ENCODE measurements at places on chromosomes 3 and 15.

DNA sequence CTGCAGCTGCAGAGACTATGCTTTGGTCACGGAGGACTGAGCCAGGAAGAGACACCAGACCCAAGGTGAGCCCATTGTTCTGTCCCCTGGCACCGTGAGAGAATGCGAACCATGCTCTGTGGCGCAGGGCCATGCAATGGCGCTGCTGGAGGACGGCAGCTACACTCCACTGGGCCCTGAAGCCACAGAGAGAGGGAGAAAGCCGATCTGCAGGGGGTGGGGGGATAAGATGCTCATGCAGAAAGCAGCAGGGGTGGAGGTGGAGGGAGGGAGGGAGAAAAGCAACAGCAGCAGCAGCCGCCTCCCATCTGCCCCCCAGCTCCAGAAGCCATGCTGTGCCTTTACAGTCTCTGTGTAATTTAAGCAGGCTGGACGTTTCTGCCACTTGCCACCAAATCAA lies 5.3 kb downstream of the BDH1 start:
- no peak for DNase-seq

DNA sequence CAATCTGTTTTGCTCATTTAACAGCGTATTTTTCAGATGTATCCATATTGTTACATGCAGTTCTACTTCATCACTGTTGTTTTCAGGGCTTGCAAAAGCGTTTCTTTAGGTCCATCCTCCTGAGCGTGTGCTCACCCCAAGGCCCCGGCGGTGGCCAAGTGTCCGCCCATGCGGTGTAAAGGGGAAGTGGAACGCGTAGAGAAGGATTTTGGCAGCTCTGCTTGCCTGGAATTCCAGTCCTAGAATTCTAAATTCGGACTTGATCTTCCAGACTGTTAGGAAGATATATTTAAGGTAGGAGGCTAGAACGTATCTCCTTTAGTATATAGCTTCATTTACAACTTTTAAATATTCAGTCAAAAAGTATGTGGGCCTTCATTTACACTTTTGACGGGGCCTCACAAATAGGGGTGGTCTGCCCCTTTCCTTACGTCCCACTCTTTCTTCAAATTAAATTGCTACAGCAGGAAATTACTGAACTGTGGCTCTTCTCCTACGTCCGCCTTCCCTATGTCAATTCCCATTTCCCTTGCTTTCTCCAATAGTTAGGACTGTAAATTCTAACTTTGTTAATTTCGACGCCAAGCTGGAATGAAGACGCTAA lies 609 bp upstream of the TBC1D23 start:
- DNase-seq = no peak

DNA sequence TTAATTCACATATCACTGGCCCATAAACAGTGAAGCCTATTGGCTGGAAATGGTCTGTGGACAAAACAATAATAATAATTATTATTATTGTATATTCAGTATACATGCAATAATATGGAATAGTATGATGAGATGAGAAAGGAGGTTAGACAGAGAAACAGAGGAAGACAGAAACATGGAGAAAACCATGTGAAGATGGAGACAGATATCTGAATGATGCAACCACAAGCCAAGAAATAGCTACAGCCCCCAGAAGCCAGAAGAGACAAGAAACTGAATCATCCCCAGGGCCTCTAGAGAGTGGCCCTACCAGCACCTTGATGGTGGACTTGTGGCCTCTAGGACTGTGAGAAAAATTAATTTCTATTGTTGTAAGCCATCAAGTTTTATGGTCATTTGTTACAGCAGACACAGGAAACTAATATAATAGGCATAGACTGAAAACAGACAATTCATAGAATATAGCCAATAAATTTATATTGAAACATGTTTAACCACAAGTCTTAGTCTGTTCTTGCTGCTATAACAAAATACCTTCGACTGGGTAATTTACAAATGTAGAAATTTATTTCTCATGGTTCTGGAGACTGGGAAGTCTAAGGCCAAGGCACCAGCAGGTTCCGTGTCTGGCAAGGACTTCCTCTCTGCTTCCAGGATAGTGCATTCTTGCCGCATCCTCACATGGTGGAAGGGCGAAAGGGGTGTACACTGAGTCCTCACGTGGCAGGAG lies 31.6 kb downstream of the MCF2L2 start:
- no peak for DNase-seq

DNA sequence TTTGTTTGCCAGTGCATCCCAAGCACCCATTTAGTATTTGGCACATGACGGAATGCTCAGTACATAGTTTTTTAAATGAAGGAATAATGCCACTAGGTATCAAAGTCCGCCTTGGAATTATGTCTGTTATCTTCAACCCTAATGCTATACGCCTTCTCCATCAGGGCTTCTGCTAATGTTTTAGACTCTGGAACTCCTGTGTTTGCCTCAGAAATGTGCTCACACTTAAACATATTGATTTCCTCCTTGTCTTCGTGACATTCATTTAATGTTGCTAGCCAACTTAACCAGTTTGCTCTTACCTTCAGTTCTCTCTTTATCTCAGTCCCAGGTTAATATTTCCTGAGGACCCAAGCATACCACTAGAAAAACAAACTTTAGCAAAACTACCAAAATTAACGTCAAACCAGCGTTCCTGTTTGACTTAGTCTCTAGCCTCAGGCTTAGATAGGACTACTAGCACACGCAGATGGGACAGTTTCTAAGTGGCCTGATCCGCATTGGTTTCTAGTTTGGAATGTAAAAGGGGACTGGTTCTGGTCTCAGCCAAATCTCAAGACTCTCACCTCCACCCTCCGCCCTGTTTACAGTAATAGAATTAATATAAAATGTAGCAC lies 81.4 kb downstream of the IL1RAP start:
- DNase-seq = no peak

DNA sequence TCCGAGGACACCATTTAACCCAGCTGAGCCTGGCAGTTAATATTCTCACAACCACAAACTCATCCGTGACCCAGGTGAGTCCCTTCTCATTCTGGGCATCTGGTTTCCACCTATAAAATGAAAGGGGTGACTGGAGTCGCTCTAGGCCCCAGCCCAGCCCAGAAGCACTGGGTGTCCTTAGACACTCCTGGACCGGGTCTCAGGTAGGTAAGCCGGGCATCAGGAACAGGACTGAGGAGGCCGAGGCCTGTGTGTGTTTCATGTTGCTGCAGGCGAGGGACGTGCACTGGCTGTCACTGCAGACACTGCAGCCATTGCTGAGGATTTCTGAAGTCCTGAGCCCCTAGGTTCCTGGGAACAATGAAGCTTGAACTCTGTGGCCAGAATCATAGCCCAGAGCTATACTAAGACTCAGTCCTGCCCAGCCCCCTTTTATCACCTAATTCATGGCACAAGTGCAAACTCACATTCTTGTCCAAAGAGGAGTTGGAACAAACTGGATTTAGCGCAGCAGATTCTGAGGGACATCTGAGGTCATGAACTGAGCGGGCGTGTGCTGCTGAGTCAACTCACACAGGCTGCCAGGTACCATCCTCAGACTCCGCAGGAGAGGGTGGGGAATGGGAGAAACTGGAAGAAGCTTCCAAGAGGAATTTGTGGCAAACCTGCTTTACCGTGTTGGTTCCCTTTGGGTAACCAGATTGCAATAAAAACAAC lies 184.9 kb downstream of the FAM43A start:
- no peak for DNase-seq

GRCh38 chr3:128468285-128468790 lies 1.6 kb upstream of the DNAJB8 start:
- no peak for DNase-seq

- no peak for DNase-seq
Observed at GRCh38 chr3:72109327-72110259, 324.6 kb upstream of the PROK2 start.

GRCh38 chr3:23649448-23649847 lies 156.3 kb upstream of the UBE2E1 start:
- no peak for DNase-seq

GRCh38 chr3:112860898-112861297 lies 14.2 kb upstream of the CD200R1L start:
- DNase-seq = no peak

DNA sequence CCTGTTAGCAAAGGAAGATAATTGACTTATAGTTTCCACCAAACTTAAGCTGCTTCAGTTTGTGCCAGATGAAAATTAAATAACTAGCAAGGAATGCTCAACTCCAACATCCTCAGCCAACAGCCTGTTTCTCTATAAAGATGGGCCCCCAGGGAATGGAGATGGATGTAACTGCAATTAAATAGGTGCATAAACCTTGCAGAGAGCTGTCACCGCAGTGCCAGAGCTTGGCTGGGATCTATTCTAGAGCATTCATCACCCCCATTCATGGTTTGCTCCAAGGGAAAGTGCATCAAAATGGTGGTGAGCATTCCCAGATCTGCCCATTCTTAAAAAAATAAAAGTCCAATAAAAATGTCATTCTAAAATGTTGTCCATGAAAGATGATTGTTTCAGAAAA lies 19.7 kb upstream of the RORA start:
- no peak for DNase-seq

DNA sequence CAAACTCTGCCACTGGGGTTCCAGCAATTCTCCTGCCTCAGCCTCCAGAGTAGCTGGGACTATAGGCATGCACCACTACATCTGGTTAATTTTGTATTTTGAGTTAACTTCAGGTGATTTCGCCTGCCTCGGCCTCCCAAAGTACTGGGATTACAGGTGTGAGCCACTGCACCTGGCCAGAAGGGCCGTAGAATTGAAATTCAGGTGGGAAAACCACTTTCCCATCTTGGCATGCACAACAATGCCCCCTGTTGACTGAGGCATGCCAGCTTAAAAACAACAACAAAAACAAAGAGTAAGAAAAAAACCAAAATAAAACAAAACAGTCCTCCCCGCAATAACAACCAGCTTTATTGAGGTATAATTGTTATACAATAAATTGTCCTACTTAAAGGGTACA lies 32.6 kb upstream of the RAB11A start:
- no peak for DNase-seq

- DNase-seq = no peak
Observed at GRCh38 chr3:126268866-126269265, 88.3 kb downstream of the KLF15 start.

- no peak for DNase-seq
Observed at GRCh38 chr3:148077318-148077923, 620.3 kb upstream of the AGTR1 start.

DNA sequence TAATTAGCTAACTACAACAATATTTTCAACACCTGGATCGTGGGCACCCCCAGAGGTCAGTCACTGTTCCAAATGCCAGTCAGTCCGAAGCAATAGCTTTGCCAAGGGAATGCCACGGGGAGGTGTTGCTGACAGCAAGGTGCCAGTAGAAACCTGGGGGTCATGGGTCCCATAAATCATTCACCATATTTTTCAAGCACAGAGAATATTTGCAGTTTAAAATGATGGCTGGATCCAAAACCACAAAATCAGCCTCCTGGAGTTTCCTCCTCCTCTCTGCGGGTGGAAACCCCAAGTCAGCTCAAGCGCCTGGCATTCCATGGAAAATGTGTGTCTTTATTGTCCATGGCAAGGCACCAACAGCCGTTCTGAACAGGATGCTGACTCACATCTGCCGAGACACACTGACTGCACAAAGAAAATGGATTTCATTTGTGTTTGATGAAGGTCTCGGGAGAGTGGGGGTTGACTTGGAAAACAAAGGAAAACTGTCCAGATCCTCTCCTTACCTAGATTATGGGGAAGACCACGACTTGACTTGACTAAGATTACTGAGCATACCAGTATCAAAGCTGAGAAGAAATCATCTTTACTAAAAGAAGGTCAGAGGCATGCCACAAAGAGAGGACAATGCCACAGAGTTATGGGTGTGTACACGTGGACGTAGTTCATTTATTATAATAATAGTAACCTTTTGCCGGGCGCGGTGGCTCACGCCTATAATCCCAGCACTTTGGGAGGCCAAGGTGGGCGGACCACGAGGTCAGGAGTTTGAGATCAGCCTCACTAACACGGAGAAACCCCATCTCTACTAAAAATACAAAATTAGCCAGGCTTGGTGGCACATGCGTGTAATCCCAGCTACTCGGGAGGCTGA lies 26.4 kb downstream of the ANXA2 start:
- DNase-seq = peak; percentile 97

- DNase-seq = no peak
Observed at GRCh38 chr15:45603881-45604280, 16.7 kb downstream of the BLOC1S6 start.

- DNase-seq = no peak
Observed at GRCh38 chr3:44128057-44128775, 113.5 kb upstream of the TOPAZ1 start.

DNA sequence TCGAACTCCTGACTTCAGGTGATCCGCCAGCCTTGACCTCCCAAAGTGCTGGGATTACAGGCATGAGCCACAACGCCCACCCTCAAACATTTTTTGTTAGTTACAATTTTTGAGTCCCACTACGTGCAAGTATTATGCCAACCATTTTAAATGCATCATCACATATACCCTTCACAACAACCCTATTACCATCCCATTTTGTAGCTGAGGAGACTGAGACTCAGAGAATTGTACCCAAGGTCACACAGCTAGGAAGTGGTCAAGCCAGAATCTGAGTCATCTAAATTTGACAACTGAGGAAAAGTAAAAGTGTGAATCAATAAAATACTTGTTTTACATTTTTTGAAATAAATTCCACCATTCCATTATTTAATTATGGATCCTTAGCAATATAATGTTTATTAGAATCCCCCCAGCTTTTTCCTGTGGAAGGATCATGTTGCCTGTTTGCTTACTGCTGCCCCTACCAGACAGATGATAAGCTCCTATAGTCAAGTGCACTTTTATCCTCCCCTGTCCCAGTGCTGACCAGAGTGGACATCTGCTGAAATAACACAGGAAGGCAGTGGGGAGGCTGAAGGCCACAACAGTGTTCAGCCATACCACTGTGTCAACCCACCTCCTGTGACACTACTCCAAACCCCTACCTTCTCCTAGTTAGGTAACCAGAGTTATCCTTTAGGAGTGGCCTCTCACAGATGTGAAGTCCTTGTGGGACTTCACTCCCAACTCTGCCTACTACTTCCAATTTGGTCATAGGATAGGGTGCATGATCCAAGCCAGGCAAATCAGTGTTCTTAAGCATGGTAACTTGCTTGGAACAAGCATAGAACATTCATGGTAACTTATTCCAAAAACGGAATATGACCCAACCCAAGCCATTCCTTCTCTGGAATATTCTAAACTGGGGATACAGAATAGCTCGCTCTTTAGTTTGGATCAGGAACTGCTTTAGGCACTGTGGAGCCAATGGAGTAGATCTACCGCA lies 28.1 kb downstream of the PRKAR2A start:
- no peak for DNase-seq

- no peak for DNase-seq
Observed at GRCh38 chr3:128342701-128343180, 123.9 kb downstream of the DNAJB8 start.

DNA sequence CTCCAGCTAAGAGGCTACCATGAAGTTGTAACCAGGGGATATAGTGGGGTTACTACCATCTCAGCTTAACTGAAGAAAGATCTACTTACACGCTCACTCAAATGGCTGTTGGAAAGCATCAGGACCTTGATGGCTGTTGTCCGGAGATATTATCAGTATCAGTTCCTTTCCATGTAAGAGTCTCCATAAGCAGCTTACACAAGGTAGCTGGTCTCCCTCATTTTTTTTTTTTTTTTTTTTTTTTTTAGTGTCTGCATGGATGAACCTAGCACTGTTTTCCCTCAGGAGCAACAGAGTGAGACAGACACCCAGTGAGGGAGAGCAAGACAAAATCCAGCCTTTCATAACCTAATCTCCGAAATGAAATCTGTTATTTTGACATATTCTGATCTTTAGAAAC lies 230.9 kb downstream of the CADM2 start:
- no peak for DNase-seq

- DNase-seq = no peak
Observed at GRCh38 chr3:14758297-14758696, 60.5 kb upstream of the FGD5 start.

GRCh38 chr3:150675587-150675986 lies 28.1 kb downstream of the ERICH6 start:
- DNase-seq = no peak

GRCh38 chr15:57382215-57382614 lies 5.9 kb downstream of the CGNL1 start:
- DNase-seq = no peak

All from smooth muscle cell of the brain vasculature (primary cell).